ENCODE measurements at places on chromosomes 12 and 14. TPM values are rescaled to one million over a fixed set of nuclear protein-coding genes. Genes with fewer than 3 reads are reported as not detected.

DNA sequence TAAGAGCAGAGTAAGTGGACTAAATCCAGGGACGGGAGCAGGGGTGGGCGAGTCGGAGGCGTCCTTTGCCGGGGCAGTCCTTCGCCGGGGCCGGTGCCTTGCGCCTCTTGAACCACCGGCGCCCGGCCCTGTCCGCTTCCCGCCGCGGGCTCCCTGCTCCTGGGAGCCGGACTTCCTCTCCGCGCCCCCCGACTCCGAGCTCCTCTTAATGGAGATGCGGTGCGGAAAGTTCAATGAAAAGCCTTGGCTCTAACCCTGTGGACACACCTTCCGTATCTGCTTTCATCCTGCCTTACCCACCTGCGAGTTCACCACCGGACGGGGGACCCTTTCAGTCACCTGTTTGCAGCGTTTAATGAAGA lies 412 bp downstream of the FGFR1OP2 start:
- H3K27me3 ChIP-seq, result no peaks in the 10 kb centered on the region
- H3K4me3 ChIP-seq, result peak overlapping the region; percentile 94
- DNase-seq, result peak; percentile 44
- peaks cover 49% of the 10 kb centered on the region for H3K4me1 ChIP-seq
- peaks cover 10% of the 10 kb centered on the region for H3K36me3 ChIP-seq

Gene TGM1
- 4.5 TPM for total RNA-seq

DNA sequence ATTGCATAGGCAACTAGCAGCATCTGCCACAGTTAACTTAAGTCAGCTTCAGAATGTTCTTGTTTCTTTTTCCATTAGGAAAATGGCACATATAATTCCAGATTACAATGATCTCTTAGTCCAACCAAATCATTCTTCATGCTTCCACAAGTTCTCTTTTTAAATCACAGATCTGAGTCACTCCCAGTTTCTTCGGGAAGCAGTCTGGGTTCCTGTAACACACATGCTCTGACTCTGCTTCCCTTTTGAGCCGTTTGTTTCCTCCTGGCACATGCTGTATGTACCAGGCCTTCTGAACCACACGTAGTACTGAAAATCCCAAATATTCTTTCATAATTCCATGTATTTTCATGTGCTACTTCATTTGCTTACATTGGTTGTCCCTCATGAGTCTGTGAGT lies 388.8 kb upstream of the PDE3A start:
- peaks cover 3% of the 10 kb centered on the region for H3K4me1 ChIP-seq
- DNase-seq, result no peak
- no peak overlapping the region for H3K27ac ChIP-seq
- H3K27me3 ChIP-seq, result no peaks in the 10 kb centered on the region

GRCh38 chr14:90419200-90419599 lies 22.4 kb downstream of the CALM1 start:
- DNase-seq, result no peak
- no peak overlapping the region for H3K27ac ChIP-seq
- H3K27me3 ChIP-seq, result no peaks in the 10 kb centered on the region
- no peaks in the 10 kb centered on the region for H3K4me1 ChIP-seq
- no peaks in the 10 kb centered on the region for H3K36me3 ChIP-seq

Gene DHH
- not detected for total RNA-seq

All from activated CD4-positive, alpha-beta memory T cell treated with anti-CD3 and anti-CD28 coated beads for 36 hours (primary cell).